ENCODE measurements at places on chromosomes 13 and 19.

- DNase-seq, result no peak
These were observed 334.0 kb downstream of the KCTD12 start for GRCh38 chr13:76552041-76552772.

GRCh38 chr13:51624695-51625345 lies 40.6 kb downstream of the WDFY2 start:
- DNase-seq, result no peak

DNA sequence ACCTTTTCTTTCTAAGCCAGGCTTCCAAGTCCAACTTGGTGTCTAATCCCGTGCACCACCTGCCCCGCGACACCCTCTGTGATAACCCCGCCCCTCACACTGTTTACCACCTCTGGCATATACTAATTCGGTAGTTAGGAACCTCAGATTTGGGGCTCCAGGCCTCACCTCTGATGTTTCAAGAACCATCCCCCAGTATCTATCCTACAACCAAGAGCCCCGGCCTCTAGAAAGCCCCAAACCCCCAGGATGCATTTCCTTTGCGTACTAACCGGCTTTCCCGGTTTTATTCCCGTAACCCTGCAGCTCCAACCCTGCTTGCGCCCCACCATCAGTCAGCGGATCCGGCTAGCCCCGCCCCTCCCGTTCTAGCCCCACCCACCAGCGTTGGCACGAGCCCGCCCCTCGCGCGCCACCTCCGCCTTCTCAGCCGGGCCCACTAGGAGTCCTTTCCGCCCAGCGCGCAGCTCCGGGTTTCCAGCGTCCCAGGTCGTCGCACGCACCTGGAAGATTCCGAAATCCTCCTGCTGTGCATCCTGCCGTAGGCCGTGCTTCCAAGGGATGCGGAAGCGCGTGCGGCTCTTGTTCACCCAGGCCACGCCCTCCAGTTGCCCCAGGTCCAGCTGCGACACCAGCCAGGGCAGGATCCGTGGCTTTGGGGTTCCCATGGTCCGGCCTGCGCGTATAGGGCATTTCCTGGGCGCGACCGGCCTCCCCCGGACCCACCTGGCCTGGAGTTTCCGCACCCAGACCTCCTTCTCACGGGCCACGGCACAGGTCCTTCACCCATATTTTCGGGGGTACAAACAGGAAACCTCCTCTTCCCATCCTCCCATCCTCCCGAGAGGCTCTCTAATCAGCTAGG lies 1.3 kb downstream of the IRF3 start:
- DNase-seq, result peak; percentile 83

GRCh38 chr13:33940256-33940655 lies 122.3 kb downstream of the RFC3 start:
- no peak for DNase-seq

GRCh38 chr19:44974857-44975256 lies 19.7 kb downstream of the CLPTM1 start:
- DNase-seq, result no peak

DNA sequence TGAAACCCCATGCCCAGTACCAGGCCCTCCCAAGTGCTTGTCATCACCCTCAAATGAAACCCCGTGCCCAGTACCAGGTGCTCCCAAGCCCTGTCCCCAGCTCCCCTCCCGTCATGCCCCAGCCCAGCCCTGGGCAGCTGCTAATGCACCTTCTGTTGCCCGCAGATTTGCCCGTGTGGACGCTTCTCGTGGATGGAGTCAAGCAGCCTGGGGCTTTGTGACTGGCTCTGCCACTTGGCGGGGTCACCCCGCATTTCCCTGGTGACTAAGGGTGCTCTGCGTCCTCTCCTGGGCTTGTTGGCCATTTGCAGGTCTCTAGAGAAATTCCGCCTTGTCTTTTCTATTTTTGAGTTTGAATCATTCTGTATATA lies 82.7 kb downstream of the ATP11A start:
- DNase-seq, result no peak

DNA sequence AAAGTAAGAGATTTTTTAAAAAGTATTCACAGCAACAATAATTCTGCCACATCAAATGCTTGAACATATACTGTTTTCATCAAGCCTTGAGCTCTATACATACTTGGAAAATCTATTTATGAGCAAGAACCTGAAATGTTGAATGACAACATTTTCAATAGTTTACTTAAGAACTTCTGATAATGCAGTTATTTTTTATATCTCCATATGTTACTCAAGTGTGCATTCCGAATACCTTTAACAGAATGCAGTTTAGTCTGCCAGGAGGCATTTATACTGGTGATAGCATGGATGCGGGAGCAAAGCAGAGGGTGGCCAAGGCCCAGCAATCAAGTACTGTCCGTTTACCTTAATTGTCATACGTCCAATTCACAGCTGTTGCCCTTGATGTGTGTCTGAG lies 589.5 kb downstream of the KCTD12 start:
- no peak for DNase-seq

DNA sequence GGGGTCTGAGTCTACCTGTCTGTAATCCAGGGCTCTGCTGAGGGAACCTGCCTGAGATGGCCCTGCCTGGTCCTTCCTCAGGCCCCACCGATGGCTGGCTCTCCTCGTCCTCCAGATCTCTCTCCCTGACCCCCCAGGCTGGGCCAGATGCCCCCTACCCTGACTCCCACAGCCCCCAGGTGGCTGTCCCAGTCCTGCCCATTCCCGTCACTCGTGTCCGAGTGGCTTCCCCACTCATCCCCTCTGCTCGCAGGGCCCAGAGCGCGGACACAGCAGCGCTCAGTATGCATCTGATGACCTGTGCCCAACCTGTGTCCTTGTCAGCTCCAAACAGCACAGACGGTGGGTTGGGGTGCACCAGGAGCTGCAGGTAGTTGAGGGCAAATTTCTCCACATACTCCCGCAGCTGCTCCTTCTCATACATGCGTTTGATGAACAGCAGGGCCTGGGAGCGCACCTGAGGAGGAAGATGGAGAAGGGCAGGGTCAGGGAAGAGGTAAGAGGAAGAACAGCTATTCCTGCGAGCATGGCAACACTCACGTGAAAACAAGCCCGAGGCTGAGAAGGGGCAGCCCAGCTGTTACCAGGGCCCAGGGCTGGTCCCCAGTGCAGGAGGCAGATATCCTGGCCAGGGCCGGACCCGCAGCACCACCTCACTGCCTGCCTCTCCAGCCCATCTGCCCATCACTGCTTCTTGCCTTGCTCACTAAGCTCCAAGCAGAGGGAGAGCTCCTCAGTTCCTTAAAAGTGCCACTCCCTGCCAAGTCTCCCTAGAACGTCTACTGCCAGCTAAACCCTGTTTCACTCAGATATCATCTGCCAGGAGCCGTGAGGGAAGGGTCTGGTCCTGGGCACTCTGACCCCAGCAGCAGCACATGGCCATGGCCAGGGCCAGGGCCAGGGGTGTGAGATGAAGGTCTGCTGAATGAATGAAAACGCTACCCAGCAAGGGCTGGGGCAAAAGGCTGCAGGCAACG lies 11.1 kb upstream of the RSPH6A start:
- no peak for DNase-seq

DNA sequence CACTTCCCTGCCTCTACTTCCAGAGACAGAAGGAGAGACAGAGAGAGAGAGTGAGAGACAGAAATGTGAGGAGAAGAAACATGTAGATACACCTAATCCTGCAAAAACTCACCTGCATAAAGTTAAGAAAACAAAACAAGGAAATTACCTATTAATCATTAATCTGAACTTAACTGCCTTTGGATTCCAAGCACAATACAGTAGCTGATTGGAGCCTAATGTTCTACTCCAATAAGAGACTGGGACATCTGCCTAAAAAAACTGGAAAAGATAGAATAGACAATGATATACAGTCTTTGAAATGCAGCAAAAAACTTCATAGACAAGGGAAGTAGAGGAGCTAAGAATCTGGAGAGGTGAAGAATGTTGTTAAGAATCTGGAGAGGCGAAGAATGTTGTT lies 910.2 kb upstream of the SLC10A2 start:
- no peak for DNase-seq

DNA sequence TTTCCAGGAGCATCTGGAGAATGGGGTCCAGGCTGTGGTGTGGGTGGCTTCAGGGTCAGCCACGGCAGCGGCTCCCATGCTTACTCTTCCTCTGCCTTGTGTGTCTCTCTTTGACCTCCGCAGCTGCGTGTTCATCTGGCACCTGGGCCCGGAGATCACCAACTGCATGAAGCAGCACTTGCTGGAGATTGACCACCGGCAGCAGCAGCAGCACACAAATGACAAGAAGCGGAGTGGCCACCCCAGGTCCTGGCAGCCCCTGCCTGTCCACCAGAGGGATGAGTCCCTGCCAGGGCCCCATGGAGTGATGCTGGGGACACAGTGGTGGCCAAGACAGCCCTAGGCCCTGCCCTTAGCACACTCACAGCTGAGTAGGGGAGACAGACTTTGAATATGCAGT lies 18.4 kb upstream of the OVOL3 start:
- no peak for DNase-seq

DNA sequence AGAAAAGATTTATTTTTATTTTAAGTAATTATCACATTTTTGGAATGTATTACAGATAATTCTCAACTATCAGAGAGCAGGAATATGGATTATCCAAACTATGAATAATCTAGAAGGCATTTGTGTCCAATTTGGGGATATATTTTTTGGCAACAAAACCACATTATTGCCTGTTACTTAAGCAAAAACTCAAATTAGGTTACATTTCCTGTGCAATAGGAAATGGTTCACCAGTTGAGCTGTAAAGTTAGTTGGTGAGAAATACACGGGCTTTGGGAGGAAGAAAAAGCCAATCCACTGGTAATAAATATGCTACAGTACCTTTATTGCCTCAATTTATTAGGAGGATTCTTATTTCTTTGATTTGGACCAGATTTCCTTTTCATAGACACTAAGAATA lies 1075.2 kb downstream of the PCDH9 start:
- no peak for DNase-seq

GRCh38 chr13:28582225-28582891 lies 76.6 kb upstream of the POMP start:
- no peak for DNase-seq

DNA sequence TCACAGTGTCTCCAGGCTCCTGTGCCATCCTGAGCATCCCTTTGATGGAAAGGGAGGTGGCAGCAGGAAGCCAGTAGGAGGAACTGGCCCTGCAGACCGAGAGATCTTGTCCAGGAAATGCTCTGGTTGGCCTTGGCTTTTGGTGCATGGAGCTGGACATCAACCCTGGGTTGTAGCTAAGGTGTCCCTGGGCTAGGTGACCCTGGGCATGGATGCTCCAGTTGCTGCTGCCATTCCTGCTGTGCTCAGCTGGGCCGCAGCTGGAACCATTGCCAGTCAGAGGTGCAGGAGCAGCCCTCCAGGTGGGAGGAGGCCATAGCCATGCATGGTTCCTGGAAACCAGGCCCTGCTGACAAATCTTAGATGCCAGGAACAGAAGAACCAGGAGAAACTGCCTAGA lies 67.5 kb downstream of the ZNF98 start:
- no peak for DNase-seq

DNA sequence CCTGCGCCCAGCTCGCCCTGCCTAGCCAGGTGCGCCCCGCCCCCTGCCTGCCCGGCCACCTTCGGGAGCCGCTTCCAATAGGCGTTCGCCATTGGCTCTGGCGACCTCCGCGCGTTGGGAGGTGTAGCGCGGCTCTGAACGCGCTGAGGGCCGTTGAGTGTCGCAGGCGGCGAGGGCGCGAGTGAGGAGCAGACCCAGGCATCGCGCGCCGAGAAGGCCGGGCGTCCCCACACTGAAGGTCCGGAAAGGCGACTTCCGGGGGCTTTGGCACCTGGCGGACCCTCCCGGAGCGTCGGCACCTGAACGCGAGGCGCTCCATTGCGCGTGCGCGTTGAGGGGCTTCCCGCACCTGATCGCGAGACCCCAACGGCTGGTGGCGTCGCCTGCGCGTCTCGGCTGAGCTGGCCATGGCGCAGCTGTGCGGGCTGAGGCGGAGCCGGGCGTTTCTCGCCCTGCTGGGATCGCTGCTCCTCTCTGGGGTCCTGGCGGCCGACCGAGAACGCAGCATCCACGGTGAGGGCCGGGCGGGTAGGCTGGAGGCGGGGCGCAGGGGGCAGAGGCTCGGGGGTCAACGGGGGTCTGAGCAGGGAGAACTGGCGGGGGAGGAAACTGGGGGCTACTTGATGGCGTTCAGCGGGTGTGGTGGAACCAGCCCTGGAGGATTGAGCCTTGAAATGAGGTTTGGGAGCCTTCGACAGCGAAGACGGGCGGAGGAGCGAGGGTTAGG lies at the start of gene SPINT2:
Gene SPINT2 (plus strand): TSS at position 88 of the 727 bp plus-strand sequence. CDS start 320 bp downstream, at position 408.
- DNase-seq, result no peak

- no peak for DNase-seq
These were observed 40.7 kb downstream of the CDADC1 start for GRCh38 chr13:49288458-49288857.

DNA sequence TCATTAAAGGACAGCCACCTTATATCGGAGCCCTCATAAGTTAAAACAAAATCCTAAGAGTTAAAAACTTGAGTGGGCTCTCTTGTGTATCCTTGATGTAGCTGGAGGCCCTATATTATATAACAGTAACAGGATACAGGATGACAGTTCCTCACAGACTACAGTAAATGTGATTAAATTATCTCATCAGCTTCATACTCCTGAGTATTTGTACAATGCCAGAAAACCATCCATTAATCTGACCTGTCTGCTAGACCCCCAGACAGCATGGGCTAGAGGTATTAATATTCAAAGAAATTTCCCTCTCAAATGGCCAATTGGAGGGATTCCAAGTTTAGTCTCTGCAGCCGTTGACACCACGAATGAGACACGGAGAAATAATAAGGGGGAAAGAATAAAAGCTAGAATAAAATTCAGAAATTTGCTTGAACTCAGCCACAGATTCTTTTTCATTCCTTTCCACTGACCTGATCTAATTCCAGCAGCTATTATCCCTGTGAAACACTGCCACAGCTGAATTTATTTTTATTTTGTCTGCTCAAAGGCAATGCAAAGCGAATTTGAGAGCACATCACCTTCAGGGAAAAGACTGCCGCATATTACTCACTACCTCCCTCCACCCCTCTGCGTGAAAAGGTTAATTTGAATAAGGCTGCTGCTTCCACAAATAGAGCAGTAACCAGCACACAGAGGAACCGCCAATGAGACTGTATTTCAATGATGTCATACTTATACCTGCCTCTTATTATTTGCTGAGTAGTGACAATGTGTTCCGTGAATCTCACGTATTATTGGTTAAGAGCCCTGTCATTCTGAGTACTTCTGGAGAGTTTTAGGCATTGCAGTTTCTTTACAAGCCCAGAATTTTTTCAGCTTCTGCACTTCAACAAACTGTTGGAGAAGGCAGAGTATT lies 155.9 kb upstream of the KLF12 start:
- peak; percentile 66 for DNase-seq

DNA sequence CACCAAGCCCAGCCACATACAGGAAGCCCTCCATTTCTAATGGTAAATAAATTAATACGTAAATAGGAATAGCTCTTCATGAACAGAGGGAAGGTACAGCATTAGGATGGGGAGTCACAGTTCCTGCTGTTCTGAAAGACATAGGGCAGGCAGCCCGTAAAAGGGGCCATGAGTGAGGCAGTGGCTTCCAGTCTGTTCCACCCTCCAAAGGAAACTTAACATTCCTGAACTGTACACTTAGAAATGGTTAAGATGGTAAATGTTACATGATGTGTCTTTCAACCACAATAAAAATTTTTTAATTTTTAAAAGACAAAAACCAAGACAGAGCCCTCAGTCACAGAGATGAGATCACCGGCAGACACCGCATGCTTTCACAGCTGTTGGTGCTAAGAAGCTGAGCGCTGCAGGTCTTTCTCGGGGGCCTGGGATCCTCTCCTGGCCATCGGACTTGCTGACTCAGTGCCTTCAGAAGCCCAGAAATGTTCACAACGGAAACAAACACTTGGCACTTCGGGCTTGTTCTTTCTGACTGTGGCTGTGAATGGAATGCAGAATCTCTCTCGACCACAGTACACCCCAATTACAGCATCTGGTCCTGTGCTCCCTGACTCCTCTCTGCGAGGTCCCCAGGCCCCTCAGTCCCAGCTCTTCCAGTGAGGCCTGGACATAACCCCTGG lies 36.4 kb downstream of the EPS15L1 start:
- no peak for DNase-seq
